ENCODE measurements at places on chromosomes 13 and 19.

DNA sequence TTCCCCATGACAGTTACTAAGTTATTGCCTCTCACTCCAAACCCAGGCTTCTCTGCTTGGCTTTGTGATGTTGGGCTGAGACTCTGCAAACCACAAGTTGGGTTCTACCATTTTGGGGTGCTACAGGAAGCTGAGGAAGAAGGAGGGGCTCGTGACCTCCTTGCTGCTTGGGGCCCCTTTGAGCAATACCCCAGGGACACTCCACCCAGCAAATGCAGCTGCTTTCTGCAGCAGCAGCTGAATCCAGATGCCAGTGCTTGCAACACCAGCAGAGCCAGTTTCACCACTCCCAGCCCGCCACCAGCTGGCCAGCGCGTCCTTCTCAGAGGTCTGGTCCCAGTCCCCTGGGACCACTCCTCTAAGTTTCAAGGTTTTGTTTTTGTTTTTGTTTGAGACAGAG is 22.0 kb upstream of the UBAC2 start:
- no peak for DNase-seq

- no peak for DNase-seq
These were observed 39.2 kb downstream of the TBC1D4 start for GRCh38 chr13:75442736-75443234.

- DNase-seq, result no peak
These were observed 10.3 kb downstream of the ATG4D start for GRCh38 chr19:10553943-10554381.

GRCh38 chr13:112058519-112058873 is 8.5 kb upstream of the SOX1 start:
- no peak for DNase-seq

GRCh38 chr13:23384111-23384510 is 49.4 kb downstream of the SACS start:
- no peak for DNase-seq

DNA sequence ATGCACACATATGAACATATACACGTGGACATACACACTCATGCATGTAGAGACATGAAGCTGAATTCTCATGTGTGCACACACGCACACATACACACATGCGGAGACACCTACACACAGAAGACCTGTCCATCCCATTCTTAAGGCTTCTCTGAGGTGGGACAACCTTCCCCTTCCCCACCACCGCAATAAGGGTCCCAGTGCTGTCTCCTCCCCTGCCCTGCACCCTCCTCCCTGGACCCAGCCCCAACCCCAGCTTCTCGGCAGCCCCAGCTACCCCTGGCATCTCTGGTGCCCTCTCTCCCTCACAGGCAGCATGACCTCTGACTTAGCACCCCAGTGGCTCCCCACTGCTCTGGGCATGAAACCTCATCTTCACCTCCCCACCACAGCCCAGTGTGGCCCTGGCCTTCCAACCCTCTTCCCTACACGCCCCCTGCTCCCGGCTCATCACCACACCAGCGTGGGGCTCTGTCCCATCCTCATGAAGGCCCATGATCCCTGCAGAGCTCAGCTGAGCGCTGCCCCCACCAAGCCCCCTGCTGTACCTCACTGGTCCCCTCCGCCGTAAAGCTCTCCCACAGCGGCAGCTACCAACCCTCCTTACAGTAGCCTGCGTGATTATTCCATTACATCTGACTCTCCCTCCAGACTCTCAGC is 204.1 kb upstream of the ZNF536 start:
- DNase-seq, result no peak

DNA sequence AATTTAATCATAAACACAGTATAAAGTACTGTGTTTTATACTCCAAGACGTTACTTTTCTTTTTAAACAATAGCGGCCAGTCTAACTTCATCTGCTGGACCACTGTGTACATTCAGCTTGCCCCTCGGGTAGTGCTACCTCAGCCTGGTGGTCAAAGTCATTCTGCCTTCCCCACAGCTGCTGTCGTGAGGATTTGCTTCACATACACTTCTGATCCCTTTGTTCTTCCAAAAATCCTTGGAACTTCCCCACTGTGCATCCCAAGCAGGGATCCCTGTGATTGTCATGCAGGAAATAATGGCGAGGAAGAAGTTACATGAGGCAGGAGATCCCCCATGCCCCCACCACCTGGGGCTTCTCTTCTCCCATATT is 234.9 kb upstream of the STARD13 start:
- no peak for DNase-seq

GRCh38 chr13:86932776-86933334 is 738.3 kb upstream of the SLITRK5 start:
- no peak for DNase-seq

DNA sequence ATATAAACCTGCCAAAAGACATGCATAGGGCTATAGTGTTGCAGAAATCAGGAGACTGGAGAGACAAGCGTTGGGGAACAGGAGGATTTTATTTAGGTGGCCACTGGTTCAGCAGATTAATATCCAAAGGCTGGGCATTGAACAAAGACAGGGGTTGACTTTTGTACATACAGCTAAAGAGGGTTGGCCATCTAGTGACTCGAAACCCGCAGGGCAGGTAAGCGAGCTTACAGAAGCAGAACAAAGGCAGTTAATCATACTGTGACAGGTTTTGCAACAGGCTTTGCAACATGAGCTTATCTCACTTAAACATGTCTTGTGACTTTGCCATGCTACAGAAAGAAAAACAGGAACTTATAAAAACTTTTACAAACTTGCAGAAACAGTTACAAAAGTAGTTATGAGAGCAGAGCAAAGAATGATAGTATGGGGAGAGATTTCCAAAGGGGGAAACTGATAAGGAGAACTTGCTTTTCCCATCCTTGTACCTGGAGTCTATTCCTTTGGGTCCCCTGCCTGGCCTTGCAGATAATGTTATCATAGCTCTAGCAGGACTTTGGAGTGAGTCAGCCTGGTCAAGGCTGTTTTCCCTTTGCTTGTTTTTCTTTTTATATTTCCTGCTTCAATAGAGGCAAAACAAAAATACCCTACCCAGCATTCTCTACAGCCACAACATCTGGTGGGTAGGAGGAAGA is 234.2 kb downstream of the PCDH17 start:
- no peak for DNase-seq

DNA sequence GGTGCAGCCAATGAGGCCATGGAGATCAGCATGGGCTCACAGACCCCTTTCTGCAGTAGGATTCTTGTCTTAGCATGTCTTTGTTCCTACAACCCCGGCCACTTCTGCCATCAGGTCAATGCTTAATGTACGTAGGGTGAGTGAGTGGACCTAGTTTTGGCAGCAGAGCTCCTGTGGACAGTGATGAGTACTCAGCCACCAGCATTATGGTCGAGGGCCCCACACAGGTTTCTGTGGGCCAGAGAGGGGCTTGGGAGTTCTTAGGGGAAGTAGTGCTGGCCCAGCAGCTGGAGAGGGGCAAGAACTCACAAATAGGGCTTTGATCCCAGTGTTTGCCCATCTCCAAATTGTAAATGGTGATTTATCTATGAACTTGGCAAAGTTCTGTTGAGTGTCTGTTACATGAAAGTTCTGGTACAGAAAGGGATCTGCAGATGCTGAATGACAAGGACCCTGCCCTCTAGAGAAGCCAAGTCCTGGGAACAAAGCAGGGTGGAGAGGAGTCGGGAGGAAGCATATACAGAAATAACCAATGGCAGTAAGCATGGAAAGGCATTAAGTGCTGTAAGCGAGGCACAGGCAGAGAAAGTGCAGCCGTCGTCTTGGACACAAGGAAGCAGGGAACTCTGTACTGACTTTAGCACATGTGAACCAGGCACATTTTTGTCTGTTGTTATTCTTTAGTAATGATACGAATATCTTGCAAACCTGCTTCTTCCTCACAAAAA is 185.1 kb downstream of the MTUS2 start:
- DNase-seq, result no peak

Data from aorta (tissue), 5 donors.